ENCODE measurements at places on chromosomes 1 and 21.

- peaks cover 40% of the 10 kb centered on the region for H3K4me1 ChIP-seq
- no peaks in the 10 kb centered on the region for H3K27me3 ChIP-seq
- DNase-seq, result no peak
- no peaks in the 10 kb centered on the region for H3K36me3 ChIP-seq
- no peak overlapping the region for H3K4me3 ChIP-seq
Observed at GRCh38 chr1:10529091-10529490, 54.3 kb downstream of the PEX14 start.

DNA sequence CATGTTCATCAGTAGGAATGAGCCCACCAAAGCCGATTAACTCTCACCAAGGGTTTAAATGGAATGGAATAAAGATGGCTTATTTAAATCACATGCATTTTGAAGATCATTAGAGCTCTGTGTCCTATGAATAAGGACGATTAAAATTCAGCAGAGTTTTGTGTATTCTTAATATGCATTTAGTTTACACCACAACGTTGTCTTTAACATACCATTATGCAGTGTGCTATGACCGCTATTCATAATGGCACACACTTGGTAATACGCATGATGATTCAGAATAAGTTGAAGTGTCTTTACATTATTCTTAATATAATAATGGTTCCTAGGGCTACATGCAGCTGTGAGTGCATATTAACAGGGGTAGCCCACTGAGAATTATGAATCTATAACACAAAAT, 190.7 kb downstream of the PTBP2 start:
- DNase-seq, result no peak
- no peaks in the 10 kb centered on the region for H3K27me3 ChIP-seq
- no peak overlapping the region for H3K4me3 ChIP-seq
- no peaks in the 10 kb centered on the region for H3K36me3 ChIP-seq

DNA sequence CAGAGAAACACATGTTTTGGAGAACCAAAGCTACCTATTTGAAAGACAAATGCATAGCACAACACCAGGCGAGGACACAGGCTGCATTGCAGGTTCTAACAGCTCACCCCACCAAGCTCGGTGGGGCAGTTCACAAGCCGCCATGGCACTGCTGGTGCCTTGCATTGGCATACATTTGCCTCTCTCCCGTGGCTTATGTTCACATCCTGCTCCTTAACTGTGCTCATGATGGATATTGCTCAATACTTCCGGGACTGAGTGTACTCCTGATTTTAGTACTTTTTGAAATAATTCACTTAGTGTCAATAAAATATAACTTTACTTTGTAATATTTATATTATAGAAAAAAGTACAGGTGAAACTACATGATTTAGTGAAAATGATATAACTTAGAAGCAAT, 1187.4 kb upstream of the NCAM2 start:
- H3K4me3 ChIP-seq, result no peak overlapping the region
- H3K4me1 ChIP-seq, result no peaks in the 10 kb centered on the region
- no peak for DNase-seq
- peaks cover 6% of the 10 kb centered on the region for H3K27me3 ChIP-seq

DNA sequence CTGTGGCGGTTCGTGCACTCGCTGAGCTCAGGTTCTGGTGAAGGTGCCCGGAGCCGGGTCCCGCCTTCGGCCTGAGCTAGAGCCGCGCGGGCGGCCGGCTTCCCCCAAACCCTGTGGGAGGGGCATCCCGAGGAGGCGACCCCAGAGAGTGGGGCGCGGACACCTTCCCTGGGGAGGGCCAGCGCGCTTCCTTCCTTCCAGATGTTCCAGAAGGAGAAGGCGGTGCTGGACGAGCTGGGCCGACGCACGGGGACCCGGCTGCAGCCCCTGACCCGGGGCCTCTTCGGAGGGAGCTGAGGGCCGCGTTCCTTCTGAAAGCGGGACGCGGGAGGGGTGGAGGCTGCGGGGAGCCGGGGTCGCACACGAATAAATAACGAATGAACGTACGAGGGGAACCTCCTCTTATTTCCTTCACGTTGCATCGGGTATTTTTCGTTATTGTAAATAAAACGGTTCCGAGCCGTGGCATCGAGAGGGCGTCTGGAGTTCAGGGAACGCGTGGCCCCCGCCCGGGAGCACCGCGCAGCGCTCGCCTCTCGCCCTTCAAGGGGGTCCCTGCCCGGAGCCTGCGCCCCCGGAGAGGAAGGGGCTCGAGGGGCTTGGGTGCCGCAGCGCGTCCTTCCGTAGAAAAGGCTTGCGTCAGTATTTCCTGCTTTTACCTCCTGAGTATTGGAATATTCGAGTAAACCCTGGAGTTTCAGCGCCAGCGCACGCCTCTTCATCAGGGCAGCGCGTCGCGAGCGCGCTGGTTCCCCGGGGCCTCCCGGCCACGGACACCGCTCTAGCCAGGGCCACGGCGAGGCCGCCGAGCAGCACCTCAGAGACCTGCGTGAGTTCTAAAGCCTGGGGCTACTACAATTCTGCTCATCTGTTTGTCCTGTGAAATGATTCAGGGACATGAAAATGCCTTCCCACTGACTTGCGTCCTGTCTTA, 11.5 kb downstream of the YBEY start:
- H3K4me3 ChIP-seq, result peak overlapping the region; percentile 18
- no peaks in the 10 kb centered on the region for H3K4me1 ChIP-seq
- no peak overlapping the region for H3K27ac ChIP-seq
- H3K36me3 ChIP-seq, result 0 out of 2 replicates have a peak, but pooled peaks cover 6% of the 10 kb centered on the region
- H3K27me3 ChIP-seq, result no peaks in the 10 kb centered on the region
- no peak for DNase-seq

- no peak for DNase-seq
- H3K4me3 ChIP-seq, result no peak overlapping the region
- no peaks in the 10 kb centered on the region for H3K36me3 ChIP-seq
- H3K27me3 ChIP-seq, result no peaks in the 10 kb centered on the region
- peaks cover 11% of the 10 kb centered on the region for H3K4me1 ChIP-seq
Observed at GRCh38 chr1:241992734-241993133, 6.2 kb downstream of the MAP1LC3C start.

DNA sequence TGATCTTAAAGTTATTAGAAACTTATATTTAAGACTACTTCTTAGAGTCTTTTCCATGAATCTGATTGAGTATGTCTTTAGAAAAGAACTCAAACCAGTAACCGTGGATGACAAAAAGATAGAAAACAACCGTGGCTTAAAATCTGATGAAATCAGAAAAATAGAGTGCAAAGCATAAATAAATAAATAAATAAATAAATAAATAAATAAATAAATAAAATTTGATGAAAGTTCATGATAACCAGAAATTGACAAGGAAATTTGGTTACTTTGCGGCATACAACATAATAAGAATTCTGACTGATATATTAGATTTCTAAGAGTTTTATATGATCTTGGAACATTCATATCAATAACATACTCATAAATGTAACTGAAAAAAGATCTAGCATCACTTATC, 152.1 kb downstream of the AK5 start:
- H3K27me3 ChIP-seq, result no peaks in the 10 kb centered on the region
- no peak overlapping the region for H3K27ac ChIP-seq
- no peak for DNase-seq
- H3K4me1 ChIP-seq, result no peaks in the 10 kb centered on the region
- H3K4me3 ChIP-seq, result no peak overlapping the region

- no peaks in the 10 kb centered on the region for H3K27me3 ChIP-seq
- no peak overlapping the region for H3K4me3 ChIP-seq
- DNase-seq, result no peak
Observed at GRCh38 chr1:214460304-214460916, 91.0 kb downstream of the PTPN14 start.

GRCh38 chr1:25615172-25615541, 1.4 kb upstream of the MAN1C1 start:
- H3K27me3 ChIP-seq, result peaks cover 30% of the 10 kb centered on the region
- no peaks in the 10 kb centered on the region for H3K36me3 ChIP-seq
- no peak for DNase-seq
- no peak overlapping the region for H3K27ac ChIP-seq
- H3K4me1 ChIP-seq, result no peaks in the 10 kb centered on the region

GRCh38 chr1:22090867-22091266, 38.4 kb downstream of the CDC42 start:
- H3K27me3 ChIP-seq, result no peaks in the 10 kb centered on the region
- H3K27ac ChIP-seq, result peak overlapping the region; percentile 41
- H3K4me1 ChIP-seq, result peaks cover 45% of the 10 kb centered on the region
- peaks cover 89% of the 10 kb centered on the region for H3K36me3 ChIP-seq

- H3K27ac ChIP-seq, result no peak overlapping the region
- no peak overlapping the region for H3K4me3 ChIP-seq
- H3K36me3 ChIP-seq, result no peaks in the 10 kb centered on the region
Observed at GRCh38 chr1:38730511-38731397, 128.8 kb downstream of the RRAGC start.

DNA sequence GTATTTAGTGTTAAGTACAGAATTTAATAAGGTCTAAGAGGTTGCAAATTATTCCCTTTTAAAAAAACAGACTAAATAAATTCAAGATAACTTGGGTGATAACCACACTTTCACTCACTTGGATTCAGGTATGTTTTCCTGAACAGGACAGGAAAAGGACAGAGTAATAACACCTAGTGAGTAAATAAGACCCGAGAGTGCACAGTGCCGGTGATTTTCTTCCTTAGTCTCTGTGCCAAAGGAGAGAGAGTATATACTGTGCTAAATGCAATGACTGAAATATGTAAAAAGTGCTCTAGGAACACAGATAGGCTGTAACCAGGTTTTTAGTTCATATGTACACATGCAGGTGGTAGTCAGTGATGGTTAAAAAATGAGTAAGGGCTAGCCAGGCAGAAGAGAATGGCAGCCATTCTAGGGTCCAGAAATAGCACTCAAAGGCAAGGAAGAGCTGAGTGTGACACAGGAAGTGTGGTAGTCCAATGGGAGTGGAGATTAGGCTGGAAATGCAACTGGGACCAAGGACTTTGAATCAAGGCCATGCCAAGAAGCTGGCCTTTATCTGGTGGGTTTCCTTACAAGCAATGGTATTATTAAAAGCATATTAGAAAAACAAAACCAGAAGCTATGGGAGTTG, 58.1 kb downstream of the NRIP1 start:
- H3K36me3 ChIP-seq, result peaks cover 23% of the 10 kb centered on the region
- DNase-seq, result no peak
- H3K27me3 ChIP-seq, result no peaks in the 10 kb centered on the region
- no peak overlapping the region for H3K27ac ChIP-seq
- peaks cover 31% of the 10 kb centered on the region for H3K4me1 ChIP-seq

DNA sequence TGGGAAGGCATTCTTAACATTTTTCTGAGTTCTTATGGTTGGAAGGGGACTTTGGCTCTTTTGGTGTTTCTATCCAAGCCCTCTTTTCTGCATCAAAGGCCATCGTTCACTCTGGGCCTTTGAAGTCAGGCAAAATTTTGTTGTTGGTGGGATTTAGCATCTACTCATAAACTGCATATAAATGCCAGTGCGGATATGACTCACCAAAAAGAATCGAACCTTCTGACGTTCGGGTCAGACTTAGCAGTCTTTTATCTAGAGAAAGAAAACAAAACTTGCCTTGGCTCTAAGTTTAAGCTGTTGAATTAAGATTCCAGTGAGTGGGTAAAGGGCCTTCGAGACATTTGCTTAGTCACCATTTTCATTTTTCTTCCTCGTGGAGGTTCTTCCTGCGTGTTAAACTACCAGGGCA, 51.4 kb downstream of the EVA1C start:
- peak overlapping the region; percentile 82 for H3K27ac ChIP-seq
- peaks cover 18% of the 10 kb centered on the region for H3K4me1 ChIP-seq
- H3K4me3 ChIP-seq, result no peak overlapping the region
- peaks cover 47% of the 10 kb centered on the region for H3K36me3 ChIP-seq
- H3K27me3 ChIP-seq, result no peaks in the 10 kb centered on the region

DNA sequence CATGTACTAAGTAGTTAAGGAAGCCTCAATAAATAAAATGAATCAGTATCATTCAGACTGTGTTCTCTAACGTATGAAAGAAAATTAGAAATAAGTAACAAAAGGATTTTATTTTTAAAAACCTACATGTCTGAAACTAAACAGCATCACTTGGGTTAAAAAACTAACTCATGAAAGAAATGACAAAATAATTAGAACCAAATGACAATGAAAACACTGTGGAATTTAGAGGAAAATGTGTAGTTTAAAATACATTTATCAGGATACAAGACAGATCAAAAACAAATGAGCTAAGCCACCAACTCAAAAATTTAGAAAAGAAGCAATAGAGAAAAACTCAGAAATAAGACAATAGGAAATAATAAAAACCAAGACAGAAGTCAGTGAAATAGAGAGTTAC, 108.7 kb downstream of the TENT5C start:
- H3K4me3 ChIP-seq, result no peak overlapping the region
- H3K4me1 ChIP-seq, result no peaks in the 10 kb centered on the region
- no peak overlapping the region for H3K27ac ChIP-seq
- H3K36me3 ChIP-seq, result no peaks in the 10 kb centered on the region
- H3K27me3 ChIP-seq, result no peaks in the 10 kb centered on the region

DNA sequence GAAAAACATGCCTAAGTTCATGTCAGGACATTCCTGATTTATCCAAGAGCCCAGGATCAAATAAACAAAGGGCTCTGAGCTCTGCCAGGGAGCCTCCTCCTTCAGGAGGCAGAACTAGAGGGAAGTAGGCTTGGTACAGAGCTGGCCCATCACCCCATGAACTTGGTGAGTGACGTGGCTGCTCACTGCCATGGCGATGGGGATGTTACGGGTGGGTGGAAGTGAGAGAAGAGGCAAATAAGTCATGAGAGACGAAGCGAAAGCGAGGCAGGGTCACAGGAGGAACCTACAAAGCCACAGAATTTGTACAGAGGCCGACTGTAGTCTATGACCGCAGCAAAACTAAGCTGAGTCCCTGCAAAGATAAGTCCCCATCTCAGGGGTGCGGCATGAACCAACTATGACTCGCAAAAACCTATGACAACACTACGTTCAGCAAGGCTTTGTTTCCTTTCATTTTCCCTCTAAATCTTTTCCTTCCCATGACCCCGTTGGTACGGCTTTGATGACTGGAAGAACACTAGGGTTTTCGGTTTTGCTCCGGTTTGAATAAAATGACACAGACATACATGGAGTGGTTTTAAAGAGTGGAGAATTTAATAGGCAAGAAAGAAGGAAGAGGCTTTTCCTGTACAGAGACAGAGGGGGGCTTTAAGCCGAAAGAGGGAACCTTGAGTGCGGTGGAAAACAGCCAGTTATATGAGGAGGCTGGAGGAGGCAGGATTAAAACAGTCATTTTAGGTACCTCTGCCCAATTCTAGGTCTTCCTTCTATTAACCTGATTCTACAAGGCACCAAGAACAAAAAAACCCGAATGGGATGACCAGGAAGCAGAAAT, 74.1 kb downstream of the CD46 start:
- DNase-seq, result no peak
- H3K4me1 ChIP-seq, result peaks cover 30% of the 10 kb centered on the region
- H3K27me3 ChIP-seq, result no peaks in the 10 kb centered on the region
- peak overlapping the region; percentile 65 for H3K27ac ChIP-seq
- H3K36me3 ChIP-seq, result no peaks in the 10 kb centered on the region
- H3K4me3 ChIP-seq, result no peak overlapping the region

DNA sequence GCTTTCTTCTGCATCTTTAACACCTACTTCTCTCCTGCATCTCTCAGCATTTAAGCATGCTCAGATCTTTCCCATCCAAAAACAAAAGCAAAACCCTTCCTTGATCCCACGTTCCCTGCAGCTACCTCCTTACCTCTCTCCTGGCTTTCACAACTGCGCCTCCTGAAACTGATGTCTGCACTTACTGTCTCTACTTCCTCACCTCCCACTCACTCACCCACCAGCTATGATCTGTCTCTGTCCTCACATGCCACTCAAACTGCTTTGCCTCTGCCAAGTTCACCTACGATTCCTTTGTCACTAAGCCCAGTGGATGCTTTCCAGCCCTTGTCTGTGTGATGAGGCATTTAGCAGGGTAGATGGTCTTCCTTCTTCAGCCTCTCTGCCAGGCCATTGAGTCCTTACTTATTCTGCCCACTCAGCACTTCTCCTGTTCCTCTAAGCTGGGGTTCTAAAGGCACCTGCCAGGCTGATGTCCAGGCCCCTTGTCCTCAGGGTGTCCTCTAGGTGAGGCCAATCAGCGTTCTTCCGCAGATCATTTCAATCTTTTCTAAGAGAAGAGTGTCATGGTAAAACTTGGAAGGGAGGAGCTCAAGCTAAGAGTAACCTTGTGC, 10.0 kb upstream of the GJB3 start:
- H3K4me3 ChIP-seq, result no peak overlapping the region
- H3K4me1 ChIP-seq, result peaks cover 14% of the 10 kb centered on the region
- no peaks in the 10 kb centered on the region for H3K36me3 ChIP-seq
- no peaks in the 10 kb centered on the region for H3K27me3 ChIP-seq
- H3K27ac ChIP-seq, result no peak overlapping the region

All from RWPE2 (cell line).